Activated T-helper 17 cell treated with anti-CD3 and anti-CD28 coated beads, Interleukin-2, amount 50 U/mL, for 72 hours (primary cell): ENCODE measurements at places on chromosomes 1 and 21.

DNA sequence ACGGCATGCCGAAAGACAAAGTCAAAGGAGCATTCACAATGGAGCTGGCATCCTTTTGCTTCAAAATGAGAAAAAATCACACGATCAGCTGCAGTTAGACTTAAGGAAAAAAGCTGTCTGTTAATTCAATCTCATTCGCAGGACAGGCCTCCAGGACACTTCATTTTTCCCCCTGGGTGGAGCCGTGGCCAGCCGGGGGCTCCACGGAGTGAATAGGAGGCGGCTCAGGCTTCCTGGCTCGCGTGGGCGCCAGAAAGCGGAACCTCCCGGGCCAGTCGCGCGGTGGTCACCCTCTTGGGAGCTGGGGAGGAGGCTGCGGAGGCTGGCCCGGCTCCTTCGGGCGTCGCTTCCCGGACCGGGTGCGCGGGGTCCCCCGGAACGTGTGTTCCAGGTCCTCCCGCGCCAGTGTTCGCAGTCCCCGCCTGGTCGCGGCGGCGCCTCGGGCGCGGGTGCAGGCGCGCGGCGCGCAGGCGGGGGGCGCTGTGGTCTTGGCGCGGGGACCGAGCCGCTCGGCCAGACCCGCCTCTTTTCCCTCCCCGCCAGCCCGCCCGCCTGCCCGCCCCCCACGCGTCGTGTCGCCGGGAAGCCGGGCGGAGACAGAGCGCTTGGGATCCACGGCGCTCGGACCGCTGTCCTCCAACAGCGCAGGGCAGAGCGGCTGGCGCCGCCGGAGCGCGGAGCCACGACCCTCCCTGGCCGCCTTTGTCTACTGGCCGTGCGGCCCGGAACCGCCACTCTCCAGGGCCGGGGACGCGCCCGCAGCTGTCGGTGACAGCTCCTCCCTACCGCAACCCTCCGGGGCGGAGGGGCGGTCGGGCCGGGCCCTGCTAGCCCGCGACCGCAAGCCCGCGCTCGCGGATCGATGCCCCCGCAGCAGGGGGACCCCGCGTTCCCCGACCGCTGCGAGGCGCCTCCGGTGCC is at the start of gene RHOU:
TSS of gene RHOU (plus strand) at position 599 of the 921 bp plus-strand sequence. CDS start at position 863, 264 bp downstream.
- ATAC-seq, result peak; percentile 89

- no peak for ATAC-seq
These were observed 1357.7 kb downstream of the NCAM2 start for GRCh38 chr21:22355949-22356348.

DNA sequence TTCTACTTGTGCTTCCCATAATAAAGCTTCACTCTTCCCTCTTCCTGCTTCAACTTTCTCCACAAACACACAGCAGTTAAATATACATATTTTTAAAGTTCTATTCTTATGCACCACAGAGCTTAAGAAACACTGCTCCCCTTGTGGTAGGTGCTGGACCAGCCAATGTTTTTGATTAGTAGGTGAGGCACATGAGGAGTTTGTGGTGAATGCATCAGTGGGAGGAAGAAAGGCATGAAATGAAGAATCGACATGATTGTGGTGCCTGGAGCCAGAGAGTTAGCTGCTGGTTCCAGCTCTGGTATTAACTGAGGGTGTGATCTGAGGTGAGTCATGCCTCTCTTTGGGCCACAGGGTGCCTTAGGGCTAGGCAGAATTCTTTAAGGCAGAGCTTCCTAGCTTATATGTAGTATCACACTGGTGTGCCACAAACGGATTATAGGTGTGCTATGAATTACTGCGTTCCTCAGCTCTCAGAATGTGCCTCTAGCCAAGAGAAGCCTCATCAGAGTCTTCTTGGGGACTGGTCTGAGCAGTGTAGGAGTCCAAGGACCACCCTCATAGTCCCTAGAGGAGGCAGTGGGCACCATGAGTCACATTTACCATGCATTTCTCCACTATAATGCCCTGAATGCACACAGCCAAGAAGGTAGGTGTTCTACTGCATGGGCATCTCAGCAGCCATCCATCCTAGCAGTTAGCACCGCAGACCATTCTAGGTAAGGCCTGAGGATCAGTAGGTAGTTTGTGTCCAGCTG is 97.4 kb upstream of the SGIP1 start:
- ATAC-seq, result peak; percentile 98

DNA sequence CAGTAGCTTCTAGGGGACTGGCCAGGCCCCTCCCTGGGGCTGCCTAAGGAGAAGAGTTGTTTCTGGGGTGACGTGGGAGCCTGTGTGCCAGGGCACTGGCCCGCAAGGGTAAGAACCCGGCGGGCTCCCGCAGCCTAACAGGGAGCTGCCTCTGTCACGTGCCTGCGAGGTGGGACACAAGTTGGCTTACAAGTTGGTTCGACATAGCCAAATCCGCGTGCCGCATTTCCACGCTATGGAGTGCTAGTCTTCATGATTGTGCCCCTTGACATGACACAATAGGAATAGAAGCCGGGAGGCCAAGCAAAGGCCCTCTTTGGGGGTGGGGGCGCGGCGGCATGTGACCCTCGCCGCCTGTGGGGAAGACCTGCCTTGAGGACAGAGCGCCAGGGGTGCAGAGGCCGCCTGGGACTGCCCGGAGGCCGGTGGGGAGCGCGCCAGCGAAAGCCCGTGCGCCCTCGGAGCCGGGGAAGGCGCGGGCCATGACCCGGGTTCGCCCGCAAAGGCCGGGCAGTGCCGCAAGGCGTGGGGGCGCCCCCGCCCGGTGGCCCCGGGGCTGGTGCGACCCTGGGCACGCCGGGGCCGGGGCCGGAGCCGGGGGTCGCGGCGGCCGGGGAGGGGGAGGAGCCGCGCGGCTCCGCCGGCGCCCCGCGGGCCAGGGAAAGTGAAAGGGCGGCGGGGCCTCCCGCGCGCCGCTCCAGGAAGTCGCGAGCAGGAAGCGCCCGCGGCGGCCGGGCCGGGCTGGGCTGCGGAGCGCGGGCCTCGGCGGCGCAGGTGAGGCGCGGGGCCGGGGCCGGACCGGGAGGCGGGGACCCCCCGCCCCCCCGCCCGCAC is at the start of gene SLC37A1:
TSS of gene SLC37A1 (plus strand) at position 702 of the 834 bp plus-strand sequence. CDS start 4,603 bp downstream, outside the sequence.
- peak; percentile 75 for ATAC-seq

- ATAC-seq, result peak; percentile 18
These were observed 14.8 kb upstream of the TMEM240 start for GRCh38 chr1:1554926-1555915.

GRCh38 chr1:85091671-85092280 is 43.5 kb upstream of the MCOLN3 start:
- peak; percentile 94 for ATAC-seq

DNA sequence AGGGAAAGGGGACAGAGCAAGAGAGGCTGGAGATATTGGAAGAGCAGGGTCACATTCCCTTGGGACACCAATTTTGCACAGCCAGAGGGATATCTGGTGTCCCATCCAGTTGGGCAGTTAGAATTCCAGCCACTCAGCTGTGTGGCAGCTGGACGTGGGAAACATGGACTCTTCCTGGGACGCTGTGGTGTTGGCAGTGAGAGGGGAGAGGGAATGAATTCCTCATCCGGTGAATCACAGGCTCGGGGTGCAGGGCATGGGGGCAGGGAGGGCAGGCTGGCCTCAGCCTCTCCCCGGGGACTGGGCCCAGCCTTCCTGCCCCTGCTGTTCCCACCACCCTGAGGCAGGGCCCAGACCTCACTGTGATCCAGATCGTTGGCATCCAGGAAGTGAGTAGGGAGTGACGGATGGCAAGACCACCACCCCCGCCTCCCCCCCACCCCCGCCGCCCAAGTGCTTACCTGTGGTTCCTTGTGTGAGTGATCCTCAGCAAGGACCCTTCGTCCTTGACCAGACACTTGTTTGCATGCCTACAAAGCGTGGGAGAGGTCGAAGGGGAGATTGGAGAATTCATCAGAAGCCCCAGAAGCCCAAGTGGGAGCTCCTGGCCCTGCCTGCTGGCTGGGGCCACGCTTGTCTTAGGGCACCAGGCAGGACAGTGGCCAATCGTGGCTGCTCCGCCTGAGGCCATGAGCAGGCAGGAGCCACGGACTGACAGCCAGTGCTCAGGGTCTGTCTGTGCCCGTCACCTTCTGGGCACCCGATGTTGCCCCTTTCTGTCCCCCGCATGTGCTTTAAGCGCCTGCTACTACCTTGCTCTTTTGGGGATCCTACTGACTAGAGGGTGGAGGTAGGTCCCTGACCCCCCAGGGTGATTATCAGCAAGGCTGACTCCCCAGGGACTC is 8.7 kb downstream of the WNT3A start:
- ATAC-seq, result no peak

GRCh38 chr1:159800177-159800930 is 1.8 kb upstream of the FCRL6 start:
- peak; percentile 34 for ATAC-seq

DNA sequence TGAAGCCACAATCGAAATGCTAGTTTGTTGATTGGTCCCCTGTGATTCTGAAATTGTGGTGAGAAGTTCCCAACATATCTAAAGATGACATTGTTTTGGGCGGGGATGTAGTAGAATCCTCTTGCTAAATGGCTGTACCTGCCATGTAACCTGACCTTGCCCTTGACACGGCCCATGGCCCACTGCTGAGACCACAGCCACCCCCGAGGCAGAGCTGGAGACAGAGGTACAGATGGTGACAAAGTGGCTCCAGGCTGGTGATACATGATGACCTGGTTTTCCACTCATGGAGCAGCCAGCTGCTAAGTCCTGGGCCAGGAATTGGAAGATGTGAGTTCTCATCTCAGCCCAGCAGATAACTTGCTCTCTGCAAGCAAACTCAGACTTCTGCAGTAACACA is 226.5 kb downstream of the FOXD2 start:
- no peak for ATAC-seq

GRCh38 chr1:78226784-78227183 is 181.0 kb downstream of the GIPC2 start:
- no peak for ATAC-seq

DNA sequence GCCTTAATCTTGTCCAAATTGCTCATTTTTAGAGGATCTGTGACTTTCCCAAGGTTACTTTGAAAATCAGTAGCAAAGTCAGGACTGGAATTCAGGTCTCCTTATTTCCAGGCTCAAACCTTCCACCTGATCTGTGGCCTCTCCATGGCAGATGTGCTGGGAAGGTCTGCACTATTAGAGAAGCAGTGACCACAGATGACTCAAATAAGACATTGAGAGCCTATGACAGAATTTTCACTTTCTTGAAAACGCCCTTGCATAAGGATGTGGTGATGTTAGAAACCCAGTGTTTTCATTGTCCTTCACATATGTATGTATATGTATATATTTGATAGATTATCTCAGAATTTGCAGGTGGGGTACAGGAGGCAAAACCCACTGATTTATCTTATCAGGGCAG is 45.3 kb downstream of the TTC39A start:
- ATAC-seq, result peak; percentile 88

GRCh38 chr1:218426343-218426657 is 81.2 kb downstream of the TGFB2 start:
- ATAC-seq, result no peak

DNA sequence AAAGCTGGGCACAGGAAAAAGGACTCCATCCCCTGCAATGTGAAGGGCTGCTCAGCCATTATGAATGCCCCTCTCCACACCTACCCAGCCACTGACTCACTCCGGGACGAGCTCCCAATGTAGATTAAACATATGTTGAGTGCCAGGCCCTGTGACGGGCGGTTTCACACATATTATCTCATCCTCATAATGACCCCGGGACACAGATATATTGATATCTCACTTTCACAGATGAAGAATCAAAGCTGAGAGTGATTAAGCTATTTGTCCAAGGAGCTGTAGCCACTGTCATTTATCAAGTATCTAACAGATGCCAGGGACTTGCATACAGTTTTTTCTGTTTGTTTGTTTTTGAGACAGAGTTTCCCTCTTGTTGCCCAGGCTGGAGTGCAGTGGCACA is 35.0 kb upstream of the SLC30A1 start:
- no peak for ATAC-seq

GRCh38 chr1:185427264-185427663 is 110.2 kb upstream of the IVNS1ABP start:
- ATAC-seq, result no peak

GRCh38 chr1:167762061-167762746 is 40.4 kb downstream of the MPZL1 start:
- peak; percentile 21 for ATAC-seq

- ATAC-seq, result peak; percentile 82
These were observed 8.2 kb downstream of the SYTL1 start for GRCh38 chr1:27349784-27350662.

DNA sequence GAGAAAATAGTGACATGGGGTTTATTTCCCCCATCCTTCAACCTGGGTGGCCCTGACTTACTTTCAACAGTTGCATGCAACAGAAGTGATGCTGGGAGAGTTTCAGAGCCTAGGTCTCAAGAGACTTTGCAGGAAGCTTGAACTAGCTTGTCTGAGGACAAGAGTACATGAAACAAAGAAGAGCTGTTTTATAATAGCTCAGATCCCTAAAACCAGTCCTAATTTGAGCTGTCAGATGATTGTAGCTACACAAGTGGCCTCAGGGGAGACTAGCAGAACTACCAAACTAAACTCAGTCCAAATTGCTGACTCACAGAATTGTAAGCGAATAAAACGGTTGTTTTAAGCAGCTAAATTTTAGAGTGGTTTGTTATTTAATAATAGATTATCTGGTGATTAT is 17.1 kb downstream of the RC3H1 start:
- no peak for ATAC-seq
